ENCODE measurements at places on chromosomes 12 and 14.

DNA sequence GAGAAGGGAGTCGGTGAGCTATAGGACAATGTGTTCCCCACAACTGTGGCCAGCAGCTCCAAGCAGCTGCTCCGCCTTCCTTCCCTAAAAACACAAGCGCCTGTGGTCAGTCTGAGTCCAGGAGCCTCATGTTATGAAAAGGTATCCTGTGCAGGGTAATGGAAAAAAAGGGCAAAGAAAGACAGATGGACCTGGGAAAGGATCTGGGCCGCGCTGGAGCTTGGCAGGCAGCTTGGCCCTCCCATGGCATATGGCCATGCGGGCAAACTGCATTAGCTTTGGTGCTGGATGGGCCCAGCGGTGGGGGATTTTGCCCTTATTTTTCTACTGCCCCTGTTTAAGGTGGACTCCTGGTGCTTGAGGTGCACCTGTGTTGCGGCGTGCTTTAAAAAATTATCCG, 23.7 kb upstream of the CHST11 start:
- no peak for DNase-seq

- DNase-seq = no peak
These were observed 2.7 kb upstream of the SAMD4A start for GRCh38 chr14:54564071-54564867.

- DNase-seq = no peak
These were observed 238.5 kb upstream of the NAV3 start for GRCh38 chr12:77591959-77592743.

- DNase-seq = no peak
These were observed 139.2 kb downstream of the RASSF9 start for GRCh38 chr12:85697003-85697402.

GRCh38 chr12:31832740-31833729, 104.2 kb upstream of the AMN1 start:
- DNase-seq = peak; percentile 15

Measured in putamen (tissue), 1 donor.